ENCODE measurements at places on chromosomes 13 and 19.

GRCh38 chr13:29508130-29508875, 87.2 kb downstream of the SLC7A1 start:
- peak; percentile 61 for DNase-seq

- DNase-seq = no peak
These were observed 24.1 kb downstream of the IGFL3 start for GRCh38 chr19:46100344-46100743.

DNA sequence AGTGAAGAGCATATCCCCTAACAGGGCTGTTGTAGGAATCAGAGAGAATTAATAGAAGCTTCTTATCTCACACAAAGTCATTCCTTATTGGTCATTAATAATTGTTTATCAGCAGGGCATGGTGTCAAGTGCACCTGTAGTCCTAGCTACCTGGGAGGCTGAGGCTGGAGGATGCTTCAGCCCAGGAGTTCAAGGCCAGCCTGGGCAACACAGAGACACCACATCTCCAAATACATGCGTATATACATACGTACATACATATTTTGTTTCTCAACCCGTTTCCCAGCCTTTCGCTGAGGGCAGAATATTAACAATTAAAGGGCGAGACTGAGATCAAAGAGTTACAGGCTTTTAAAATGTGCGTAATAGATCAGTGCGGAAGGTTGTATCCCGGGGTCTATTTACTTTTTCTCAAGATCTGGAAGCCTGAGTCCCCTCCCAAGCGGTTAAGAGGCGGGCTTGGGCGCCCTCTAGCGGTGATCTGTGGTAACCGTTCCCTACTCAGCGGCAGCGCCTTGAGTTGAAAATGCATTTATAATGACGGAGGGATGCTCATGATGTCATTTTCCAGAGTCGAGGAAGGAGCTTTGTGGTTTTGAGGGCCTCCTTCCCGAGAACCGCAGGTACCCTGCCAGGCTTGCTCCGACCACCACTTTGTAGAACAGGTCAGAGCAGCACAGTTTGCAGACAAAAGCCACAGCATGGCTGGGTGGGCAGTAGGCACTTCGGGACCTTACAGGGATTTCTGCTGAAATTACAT, 169.6 kb upstream of the GPR12 start:
- DNase-seq = peak; percentile 64

GRCh38 chr13:111312944-111313590, 7.4 kb upstream of the TEX29 start:
- no peak for DNase-seq

DNA sequence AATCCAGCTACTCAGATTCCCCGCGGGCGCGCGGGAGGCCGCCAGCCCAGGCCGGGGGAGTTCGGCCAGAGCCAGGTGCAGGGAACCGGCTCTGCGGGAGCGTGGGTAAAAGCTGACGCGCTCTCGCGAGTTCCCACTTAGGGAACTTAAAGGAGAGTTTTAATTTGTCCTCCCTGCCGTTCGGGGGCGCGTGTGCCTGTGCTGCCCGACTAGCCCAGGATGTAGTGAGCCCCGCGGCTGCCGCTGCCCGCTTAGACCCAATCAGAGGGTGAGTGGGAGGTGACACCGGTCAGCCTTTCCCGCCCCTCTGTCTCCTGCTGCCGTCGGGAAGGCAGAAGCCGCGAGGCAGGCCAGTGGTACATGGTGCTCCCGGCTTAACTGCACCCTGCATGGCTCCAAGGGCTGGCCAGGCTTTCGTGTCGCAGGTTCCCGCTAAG, 36.0 kb upstream of the NEK3 start:
- DNase-seq = peak; percentile 47

DNA sequence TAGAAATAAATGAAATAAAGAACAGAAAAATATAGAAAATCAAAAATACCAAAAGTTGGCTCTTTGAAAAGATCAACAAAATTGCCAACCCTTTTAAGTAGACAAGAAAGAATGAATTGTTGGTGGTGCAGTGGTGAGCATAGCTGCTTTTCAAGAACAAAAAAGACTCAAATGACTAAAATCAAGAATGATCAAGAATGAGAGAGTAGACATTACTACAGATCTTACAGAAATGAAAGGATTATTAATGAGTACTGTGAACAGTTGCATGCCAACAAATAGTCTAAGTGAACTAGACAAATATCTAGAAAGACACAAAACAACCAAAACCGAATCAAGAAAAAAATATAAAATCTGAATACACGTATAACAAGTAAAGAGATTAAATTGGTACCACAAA, 53.9 kb downstream of the FNDC3A start:
- no peak for DNase-seq

GRCh38 chr13:110542169-110542796, 19.2 kb downstream of the RAB20 start:
- DNase-seq = no peak

DNA sequence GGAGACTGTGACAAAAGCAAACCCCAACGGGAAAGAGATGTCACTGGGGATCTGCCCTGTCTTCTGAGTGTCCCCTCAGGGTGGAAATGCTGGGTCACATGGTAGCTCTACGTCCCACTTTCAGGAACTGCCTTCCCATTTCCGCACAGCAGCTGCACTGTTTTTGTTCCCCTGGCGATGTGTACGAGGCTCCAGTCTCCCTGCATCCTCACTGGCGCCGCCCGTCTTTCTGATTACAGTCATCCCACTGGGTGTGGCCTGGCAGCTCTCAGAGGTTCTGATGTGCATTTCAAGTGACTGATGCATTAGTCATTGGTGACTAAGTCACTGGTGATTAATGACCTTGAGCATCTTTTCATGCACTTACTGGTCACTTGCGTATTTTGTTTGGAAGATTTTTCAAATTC, 21.2 kb downstream of the PCID2 start:
- DNase-seq = no peak

DNA sequence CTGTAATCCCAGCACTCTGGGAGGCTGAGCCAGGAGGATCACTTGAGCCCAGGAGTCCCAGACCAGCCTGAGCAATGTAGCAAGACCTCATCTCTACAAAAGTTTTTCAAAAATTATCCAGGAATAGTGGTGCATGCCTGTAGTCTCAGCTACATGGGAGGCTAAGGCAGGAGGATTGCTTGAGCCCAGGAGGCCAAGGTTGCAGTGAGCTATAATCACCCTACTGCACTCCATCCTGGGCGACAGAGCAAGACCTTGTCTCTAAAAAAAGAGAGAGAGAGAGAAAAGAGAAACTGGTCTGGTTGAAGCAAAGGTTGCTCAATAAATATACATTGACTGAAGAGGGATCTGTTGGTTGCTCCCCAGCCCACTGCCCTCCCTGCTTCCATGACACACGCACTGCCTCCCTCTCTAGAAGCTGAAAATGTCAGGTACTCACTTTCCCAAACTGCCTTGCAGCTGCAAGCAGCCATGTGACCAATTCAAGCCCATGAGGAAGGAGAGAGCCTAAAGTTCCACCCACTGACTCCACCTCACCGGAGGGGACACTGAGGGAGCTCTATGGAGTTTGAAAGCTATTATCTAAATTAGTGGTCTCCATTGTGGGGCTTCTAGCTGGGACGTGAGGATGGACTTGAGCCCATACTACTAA, 14.0 kb downstream of the CEACAM16 start:
- no peak for DNase-seq

GRCh38 chr19:38183251-38183897, 40.6 kb downstream of the DPF1 start:
- no peak for DNase-seq

GRCh38 chr13:96020155-96020575, 33.0 kb downstream of the UGGT2 start:
- no peak for DNase-seq

Data from effector memory CD8-positive, alpha-beta T cell (primary cell).